NCI-H146 (cell line): ENCODE measurements at places on chromosomes 6 and 20.

- DNase-seq: no peak
Measured at GRCh38 chr20:39092733-39093410, 130.7 kb downstream of the DHX35 start.

- DNase-seq: no peak
Measured at GRCh38 chr6:1586861-1587450, 22.8 kb upstream of the FOXC1 start.

GRCh38 chr20:23143098-23143497, 57.0 kb upstream of the CD93 start:
- no peak for DNase-seq

GRCh38 chr6:146909886-146910285, 294.3 kb upstream of the STXBP5 start:
- no peak for DNase-seq

DNA sequence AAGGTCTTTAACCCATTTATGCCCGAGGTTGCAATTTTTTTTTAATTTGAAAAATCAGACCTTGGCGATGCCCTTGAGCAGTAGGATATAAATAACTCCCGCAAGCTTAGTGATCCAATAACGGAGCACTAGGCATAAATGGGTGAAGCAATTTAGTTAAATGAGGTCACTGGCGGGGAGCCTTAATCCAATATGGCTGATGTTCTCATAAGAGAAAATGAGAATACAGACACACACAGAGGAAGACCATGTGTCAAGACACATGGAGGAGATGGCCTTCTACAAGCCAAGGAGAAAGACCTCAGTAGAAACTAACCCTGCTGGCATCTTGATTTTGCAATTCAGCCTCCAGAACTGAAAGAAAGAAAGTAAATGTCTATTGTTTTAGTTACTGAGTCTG, 735 bp downstream of the SIRPG start:
- no peak for DNase-seq

- DNase-seq: no peak
Measured at GRCh38 chr20:57653910-57654309, 33.7 kb upstream of the ZBP1 start.

DNA sequence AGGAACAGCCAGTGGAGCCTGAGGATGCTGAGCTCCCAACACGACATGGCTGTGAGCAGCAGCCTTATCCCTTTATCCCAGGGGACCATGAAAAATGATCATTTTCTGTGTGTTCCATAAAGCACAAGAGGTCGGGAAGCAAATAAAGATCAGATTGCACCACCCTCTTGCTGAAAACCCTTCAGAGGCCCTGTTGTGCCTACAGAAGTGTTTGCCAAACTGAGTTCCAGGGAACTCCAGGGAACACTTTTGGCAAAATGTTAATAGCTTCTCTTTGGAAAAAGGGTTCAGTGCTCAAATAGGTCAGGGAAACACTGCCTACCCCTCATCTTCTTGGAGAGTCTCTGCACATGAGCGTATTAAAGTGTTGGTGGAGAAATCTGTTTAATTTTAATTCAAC, 24.4 kb downstream of the ARMC2 start:
- no peak for DNase-seq

- DNase-seq: peak; percentile 67
Measured at GRCh38 chr6:170244721-170245474, 46.0 kb downstream of the DLL1 start.

GRCh38 chr6:101826678-101827077, 433.2 kb downstream of the GRIK2 start:
- DNase-seq: no peak

- no peak for DNase-seq
Measured at GRCh38 chr20:61611401-61612180, 359.5 kb downstream of the CDH4 start.

DNA sequence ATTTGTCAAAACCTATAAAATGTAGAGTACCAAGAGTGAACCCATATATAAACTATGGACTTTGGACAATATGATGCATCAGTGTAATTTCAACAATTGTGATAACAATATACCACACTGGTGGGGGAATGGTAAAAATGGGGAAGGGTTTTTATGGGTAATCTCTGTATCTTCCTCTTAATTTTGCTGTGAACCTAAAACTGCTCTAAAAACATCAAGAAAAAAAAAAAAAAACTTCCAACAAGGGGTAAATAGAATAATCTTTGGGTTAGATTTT, 592.0 kb upstream of the ADGRB3 start:
- DNase-seq: no peak

DNA sequence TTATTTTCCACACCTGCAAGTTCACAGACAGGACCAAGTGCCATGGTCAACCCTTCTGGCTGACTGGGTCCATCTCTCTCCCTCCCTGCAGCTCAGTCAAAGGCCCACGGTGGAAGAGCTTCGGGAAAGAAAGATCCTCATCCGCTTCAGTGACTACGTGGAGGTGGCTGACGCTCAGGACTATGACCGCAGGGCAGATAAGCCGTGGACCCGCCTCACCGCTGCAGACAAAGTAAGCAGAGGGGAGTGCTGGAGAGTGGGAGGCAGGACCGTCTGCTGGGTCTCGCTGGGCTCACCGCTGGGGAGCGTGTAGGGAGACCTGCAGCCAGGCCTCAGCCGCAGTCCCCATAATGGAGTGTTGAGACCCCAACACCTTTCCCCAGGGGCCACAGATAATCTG, 45.0 kb downstream of the TBC1D7 start:
- no peak for DNase-seq

- DNase-seq: no peak
Measured at GRCh38 chr6:63797721-63798120, 162.1 kb downstream of the PHF3 start.

- no peak for DNase-seq
Measured at GRCh38 chr6:84623956-84624680, 140.3 kb downstream of the TBX18 start.

DNA sequence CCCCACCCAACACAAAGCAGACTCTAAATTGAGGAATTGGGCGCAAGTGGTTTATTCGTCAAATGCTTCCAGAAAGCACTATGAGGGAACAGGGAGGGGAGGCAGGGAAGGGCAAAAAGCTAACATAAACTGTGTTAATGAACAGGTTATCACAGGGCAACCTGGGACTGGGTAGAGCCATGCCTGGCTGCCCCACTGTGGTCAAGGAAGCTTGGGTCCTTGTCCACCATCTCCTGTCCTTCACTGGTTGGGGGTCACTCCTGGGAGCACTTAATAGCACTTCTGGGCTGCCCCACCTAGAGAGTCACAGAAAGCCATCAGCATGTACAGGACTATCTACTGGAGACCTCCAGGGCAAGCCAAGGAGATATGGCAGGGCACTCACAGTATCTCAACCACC, 102.3 kb downstream of the LINC00237 start:
- DNase-seq: no peak

DNA sequence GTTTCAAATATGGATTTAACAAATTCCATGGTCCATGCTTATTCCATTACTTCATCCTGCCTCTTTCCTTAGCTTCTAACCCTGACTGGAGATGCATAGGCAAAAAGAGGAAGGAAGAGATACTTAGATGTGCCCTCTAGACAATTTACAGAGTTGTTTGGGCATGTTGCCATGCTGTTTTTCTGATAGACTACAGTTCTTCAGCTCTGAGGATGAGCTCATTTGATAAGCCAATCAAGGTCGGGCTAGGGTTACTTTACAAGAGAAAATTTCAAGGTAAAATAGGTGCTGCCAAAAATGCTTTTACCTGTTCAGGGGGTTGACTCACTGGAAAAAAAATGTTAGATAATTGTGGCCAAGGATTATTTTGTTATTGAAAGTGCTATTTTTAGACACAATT, 5.9 kb downstream of the HCRTR2 start:
- DNase-seq: no peak

GRCh38 chr20:33803921-33804337, 7.2 kb upstream of the CHMP4B start:
- no peak for DNase-seq

- peak; percentile 84 for DNase-seq
Measured at GRCh38 chr6:107607116-107607515, 117.2 kb downstream of the SOBP start.

DNA sequence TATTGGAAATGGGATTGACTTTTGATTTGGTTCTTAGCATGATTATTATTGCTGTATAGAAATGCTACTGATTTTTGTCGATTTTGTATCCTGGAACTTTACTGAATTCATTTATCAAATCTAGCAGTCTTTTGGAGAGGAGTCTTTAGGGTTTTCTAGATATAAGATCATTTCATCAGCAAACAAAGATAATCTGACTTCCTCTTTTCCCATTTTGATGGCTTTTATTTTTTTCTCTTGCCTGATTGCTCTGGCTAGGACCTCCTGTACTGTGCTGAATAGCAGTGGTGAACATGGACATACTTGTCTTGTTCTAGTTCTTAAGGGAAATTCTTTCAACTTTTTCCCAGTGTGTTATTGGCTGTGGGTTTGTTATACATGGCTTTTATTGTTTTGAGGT, 64.6 kb downstream of the ZC2HC1B start:
- DNase-seq: no peak

GRCh38 chr6:170041526-170041925, 249.4 kb downstream of the DLL1 start:
- no peak for DNase-seq

- DNase-seq: no peak
Measured at GRCh38 chr6:64252256-64252655, 616.7 kb downstream of the PHF3 start.

DNA sequence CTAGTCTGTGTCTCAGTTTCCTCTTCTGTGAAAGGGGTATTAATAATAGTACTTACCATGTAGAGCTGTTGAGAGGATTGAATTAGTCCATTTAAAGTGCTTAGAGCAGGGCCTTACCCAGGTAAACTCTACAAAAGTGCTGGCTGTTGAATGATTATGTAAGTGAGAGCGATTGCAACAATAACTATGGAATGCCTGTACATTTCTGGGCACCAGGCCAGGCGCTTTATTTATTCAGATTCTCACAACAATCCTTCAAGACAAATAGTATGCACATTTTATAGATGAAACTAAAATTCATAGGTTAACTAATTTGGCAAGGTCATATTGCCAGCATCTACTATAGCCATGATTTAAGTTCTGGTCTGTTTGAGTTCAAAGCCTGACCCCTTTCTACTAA, 78.3 kb upstream of the MMS22L start:
- DNase-seq: no peak

GRCh38 chr20:50062006-50062838, 50.7 kb downstream of the UBE2V1 start:
- no peak for DNase-seq

DNA sequence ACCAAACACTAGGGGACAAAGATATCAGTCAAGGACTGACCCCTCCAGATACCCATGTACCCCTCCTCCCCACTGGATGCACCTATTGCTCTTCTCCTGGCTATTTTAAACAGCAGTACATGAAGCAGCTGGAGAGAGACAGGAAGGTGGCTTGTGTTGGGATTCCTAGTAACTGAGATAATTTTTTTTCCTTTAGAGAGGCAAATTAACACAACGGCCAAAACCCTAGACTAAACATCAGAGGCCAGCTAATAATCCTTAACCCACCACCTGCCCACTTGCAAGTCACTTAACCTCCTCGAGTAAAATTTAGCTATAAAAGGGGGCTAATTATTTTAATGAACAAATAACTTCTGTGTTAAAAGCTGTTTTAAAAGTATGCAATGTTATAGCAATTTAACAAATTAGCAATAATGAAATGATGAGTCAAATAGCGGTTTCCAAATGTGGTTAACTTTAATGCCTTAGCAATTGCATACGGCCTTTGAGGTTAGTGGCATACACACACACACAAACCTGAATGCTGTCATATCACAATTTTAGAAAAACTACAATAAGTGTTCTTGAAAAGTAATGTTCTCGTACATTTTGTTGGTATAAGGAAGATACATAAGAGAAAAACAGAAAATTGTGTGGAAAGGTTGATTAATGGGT, 151.7 kb downstream of the FRK start:
- DNase-seq: peak; percentile 9

DNA sequence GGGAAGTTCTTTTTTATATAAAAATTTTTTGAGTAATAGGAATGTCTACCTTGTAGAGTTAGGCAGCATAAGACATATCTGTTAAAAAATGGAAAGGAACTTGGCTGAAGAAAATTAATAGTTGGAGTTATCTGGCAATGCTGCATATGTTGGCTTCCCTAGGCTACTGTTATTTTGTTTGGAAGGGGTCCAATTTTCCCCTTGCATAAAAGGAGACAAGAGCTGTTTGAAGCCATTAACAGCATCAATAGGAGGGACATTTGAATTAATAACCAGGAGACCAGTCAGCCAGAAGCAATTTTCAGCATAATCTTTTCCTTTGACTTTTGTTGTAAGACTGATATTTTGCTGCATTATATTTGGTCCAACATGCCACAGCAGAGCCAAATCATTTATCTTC, 80.9 kb upstream of the TAB2 start:
- DNase-seq: peak; percentile 91

GRCh38 chr20:41524980-41525613, 93.1 kb downstream of the CHD6 start:
- no peak for DNase-seq

DNA sequence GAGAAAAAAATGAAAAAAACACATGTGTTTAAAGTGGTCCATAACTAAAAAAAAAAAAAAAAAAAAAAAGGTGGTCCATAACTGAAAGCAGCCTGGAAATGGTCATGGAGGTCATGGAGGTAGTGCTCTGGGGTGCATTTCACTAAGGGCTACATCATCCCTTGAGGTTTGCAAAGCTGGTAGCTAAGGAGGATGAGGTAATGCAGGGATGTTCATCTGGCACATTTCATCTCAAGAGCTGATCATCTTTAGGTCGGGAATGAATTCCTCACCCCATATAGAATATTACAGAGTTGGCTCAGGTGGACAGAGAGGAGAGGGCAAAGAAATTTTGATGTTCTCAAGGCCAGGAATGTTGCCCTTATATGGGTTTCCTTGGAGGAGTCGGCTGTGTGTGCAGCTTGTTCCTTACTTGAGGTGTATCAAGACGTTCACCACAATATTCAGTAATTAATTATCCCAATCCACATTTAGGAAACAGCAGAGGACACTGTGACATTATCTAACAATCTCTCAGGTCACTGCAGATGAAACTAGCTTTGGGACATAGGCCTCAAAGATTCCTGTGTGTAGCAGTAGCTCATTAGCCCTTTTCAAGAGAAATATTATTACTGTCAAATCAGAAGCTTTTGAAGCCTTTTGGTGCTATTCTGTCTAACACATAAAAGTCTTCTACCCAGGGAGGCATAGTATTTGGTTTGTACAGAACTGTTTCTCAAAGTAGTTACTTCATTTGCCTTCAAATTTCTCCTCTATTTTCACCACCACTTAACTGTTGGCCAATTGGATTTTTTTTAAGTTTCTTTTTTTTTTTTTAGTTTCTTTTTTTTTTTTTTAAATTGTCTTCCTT, 46.8 kb downstream of the CYP24A1 start:
- DNase-seq: no peak

- DNase-seq: no peak
Measured at GRCh38 chr20:40019510-40019909, 669.5 kb downstream of the MAFB start.

GRCh38 chr20:77231-77630, 10.2 kb upstream of the DEFB125 start:
- DNase-seq: no peak

- no peak for DNase-seq
Measured at GRCh38 chr6:31419842-31420241, 16.4 kb downstream of the MICA start.

GRCh38 chr6:151007076-151007475, 141.6 kb downstream of the MTHFD1L start:
- no peak for DNase-seq
